CD4-positive, alpha-beta T cell treated with Interleukin-6 at 100 ng/mL for 8 hours (primary cell): ENCODE measurements at places on chromosomes 7 and 10.

DNA sequence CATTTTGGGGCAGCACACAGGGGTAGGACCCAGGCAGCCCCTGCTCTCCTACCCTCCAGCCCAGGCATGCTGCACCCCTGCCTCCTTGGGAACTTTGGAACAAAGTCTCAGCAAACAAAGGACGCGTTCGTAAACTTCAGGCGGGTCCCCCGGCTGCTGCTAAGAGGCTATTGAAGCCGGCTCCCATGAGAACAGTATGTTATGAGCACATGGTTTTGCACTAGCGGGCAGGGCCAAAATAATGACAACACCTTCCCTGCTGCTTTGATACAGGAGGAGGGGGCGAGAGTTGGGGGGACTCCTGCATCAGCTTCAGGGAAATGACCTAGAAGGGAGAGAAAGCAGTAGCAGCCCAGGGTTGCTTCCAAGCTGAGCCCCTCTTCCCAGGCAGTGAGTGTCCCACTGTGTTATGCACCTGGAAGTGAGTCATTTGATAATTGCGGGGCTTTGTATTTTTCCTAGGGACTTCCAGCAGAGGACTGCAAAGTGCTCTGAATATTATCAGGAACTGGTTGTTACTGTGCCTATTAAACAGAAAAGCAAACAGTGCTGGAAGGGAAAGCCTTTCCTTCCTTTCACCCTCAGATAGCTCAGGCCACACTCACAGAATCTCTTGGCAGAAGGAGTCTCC, 6.9 kb downstream of the ITPRIP start:
- no peak for DNase-seq

GRCh38 chr7:128031901-128032604, 816 bp upstream of the LRRC4 start:
- peak; percentile 22 for DNase-seq

DNA sequence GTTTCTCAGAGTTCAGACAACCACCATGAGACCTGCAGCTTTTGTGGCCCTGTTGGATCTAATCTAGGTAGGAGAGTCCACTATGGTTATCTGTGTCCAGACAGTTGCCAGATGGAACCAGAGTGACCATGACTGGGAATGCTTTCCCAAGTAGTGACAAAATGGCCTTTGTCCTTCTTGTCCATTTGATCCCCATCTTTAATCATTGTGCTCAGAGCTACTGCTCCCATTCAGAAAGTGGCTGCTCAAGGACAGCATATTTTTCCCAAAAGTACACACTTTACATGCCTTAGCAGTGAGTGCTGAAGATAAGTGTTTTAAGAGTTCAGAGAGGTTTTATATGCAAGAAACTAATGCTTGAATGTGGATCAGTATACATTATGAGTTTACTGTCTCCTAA, 5.4 kb upstream of the ACSM6 start:
- DNase-seq, result no peak

- DNase-seq, result no peak
These were observed 4.9 kb downstream of the ACADSB start for GRCh38 chr10:123013456-123014419.

DNA sequence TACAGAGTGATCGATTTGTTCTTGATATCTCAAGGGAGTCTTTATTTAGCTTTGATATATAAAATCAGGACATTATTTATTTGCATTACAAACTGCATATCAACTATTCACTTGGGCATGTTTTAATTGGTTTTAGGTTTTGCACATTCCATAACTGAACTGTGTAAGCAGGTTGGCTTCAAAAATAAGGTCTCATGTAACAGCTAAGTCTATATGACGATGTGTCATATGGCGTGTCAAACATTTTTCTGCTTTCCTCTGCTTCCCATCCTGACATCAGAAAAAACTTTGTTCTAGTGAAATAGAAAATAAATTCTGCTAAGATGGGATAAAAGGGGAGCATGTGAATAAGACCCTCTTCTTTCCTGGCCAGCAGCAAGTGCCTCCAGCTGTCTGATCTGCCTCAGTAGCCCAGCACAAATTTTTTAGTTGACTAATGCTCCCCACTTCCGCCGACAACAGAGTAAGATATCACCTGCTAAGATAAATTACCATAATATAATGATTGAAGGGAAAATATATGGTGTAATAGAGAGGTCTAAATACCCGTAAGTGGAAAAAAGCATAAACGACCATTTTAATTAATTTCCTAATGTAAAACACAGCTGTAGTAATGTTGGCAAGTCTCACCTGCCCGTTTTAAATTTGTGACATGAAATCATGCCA, 180.5 kb downstream of the TAX1BP1 start:
- no peak for DNase-seq

GRCh38 chr7:93053209-93053948, 64.4 kb downstream of the SAMD9 start:
- DNase-seq, result no peak

DNA sequence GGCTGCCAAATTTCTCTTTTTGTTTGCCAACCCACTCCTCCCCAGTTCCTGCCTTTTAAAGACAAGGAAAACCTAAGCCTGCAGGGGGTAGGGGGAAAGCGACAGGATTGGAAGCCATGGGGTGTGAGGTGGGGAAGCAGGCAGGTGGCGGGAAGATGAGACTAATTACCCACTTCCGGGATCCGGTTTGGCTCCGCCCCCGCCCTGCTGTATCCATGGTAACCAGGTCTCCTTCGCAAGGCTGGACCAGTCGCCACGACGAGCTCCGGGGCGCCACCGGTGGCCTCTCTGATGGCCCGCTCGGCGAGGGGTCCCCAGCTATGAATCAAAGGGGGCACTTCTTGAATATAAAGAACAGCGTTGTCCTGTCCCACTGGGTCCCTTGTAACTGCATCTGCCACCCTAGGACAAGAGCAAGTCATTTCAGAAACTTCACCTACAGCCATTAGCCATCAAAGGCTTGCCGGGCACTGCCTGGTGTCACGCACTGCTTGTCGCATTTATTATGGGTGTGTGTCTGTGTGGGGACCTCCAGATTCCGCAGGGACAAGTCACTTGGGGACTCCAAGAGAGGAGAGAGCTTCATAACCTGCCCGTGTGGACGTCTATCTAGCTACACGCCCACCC, 55.4 kb upstream of the LMTK2 start:
- peak; percentile 56 for DNase-seq

DNA sequence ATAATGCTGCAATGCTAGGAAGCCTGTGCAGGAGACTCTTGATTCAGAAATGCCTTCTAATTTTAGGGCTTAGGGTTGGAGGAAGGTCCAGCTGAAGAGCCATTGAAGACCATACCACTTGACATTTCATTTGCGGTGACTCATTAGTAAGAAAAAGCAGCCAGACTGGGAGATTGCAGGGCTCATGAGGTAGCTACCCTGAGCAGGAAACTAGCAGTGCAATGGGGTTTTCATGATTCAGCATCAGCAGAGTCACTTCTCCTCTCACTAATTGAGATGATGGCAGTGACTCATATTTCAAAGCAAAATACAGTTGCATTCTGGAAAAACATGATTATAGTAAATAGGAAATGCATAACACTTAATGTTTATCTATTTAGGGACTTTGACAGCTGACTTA, 434.1 kb downstream of the DNAJB9 start:
- DNase-seq, result no peak

DNA sequence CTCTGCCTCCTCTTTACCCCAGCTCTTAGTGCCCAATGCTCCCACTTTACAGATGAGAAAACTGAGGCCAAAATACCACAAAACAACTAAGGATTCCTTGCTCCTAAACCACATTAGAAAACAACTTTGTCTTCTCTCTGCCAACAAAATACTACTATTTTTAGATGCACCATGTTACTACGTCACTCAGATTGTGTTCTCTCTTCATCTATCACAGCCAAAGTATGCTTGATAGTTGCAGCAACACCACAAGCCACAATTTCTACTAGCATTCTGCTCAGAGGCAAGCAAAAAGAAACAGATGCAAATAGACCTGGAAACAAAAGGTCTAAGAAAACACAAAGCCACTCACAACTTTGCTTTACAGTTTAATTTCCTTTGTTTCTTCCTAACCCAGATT, 3.3 kb upstream of the PDE1C start:
- no peak for DNase-seq

- DNase-seq, result no peak
These were observed 42.6 kb downstream of the CDK6 start for GRCh38 chr7:92793656-92794205.

DNA sequence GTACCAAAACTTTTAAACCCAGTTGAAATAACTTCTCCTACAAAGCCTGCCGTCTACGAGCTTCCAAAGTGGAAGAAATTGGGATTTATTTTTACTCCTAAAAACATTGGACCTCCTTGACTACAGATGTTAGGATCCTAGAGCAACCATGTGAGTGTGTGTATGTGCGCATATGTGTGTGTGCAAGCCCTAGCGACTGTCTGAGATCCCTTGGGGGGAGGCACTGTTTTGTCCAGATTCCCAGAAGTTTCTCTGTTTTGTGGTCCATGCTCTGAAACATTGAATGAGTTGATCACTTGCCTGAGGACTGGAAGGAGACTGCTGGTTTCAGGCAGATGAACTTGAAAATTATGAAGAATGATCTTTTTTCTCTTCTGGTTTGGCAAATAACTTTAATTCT, 312.3 kb upstream of the ZNF32 start:
- DNase-seq, result no peak

DNA sequence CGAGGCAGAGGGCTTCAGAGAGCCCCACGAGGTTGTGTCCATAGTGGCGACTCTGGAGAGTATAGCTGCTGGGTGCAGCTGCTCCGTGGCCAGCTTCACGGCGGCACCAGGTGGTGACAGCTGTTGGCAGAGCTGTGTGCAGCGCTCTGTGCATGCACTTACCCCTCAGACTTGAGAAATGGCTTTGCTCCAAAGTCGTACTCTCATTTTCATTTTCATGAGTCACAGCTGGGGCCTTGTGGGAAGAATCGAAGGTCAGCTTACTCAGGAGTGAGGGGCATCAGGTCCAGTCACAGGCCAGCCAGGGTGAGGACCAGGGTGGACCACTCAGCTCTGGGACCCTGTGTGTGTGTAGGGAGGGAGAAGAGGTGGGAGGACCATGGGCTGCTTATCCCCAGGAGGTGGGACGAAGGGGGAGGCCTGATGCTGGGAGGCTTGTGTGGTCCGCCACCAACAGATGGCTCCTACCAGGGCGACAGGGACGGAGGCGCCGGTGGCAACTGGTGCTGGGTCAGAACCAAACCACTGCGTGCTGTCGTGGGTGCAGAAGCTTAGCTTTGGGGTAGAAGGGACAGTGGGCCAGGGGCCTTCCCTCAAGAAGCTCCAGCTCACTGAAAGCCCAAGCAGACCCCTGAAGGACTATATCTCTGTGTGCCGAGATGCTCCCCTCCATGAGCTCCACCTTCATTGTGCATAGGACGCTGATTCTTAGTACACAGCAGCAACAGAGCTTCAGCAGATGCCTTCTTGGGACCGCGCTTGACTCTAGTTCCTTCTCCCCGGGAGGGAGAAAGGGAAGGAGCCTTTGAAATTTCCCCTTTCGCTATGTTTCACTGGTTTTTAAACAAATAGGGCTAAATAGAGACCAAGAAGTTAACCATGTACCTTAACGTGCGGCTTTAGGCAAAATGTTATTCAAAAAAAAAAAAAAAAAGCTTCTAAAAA, 225.0 kb downstream of the CELF2 start:
- no peak for DNase-seq

- DNase-seq, result peak; percentile 35
These were observed 44.5 kb upstream of the ACBD5 start for GRCh38 chr10:27285093-27285492.

DNA sequence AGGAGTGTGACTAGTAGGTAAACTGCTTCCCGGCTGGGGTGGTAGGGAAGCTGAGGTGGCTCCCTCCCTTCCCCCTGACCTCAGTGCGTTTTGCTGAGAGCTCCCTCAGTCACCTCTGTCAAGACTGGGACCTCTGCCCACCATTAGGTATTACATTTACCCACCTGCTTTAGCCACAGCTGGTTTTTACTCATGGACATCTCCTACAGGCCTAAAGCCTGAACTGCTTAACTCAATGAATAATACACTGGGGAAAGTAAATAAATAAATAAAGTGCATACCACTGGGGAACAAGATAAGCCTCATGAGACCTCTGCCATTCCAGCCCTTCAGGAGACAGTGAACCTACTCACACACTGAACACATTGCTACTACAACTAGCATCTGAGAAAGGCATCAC, 38.9 kb upstream of the CDK13 start:
- no peak for DNase-seq

GRCh38 chr7:71682181-71682580, 550.2 kb downstream of the GALNT17 start:
- DNase-seq, result no peak

DNA sequence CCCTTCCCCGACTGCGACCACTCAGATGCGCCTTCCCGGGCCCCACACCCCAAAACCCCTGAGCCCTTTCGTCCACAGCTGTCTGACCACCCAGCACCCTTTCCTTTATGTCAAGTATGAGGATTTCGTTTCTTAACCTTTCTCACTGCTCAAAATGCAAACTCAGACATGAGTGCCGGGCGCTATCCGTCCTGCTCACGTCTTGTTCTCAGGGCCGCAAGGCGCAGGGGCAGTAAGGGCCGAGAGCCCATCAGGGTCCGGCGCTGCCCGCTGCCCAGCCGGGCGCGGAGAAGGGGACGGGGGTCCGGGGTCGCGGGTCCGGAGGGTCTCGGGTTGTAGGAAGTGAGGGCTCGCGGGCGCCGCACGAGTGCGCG, 670 bp upstream of the RBM33 start:
- no peak for DNase-seq

DNA sequence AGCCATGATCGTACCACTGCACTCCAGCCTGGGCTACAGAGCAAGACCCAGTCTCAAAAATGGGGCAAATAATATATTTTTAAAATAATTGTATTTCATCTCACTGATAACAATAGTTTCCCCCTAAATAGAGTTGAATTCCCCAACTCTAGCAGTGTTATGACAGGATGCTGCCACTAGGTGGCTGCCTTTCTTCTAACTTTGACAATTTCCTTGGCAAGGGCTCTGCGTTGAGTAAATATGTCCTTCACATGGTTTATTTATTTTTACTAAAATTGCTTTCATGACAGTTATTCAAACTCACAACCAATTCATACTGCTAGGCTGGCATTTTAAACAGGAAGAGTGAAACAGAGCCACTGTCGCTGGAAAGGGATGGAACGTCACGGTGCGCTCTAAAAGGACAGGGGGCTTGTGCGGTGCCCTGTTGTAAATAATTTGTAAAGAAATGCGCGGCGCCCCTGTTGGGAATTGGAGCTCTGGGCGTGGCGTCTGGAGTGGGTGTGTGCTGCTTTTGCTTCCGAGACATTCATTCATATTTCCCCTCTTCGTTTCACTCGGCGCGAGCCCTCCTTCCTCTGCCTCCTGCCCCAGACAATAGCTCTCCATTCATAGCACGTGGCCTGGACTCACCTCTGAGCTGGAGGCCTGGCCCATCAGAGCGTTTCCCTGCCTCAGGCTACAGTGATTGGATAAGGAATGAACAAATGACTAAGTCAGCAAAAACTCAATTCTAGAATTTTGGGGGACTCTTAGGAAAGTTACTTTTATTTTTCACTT, 20.5 kb upstream of the PITRM1 start:
- DNase-seq, result peak; percentile 48

DNA sequence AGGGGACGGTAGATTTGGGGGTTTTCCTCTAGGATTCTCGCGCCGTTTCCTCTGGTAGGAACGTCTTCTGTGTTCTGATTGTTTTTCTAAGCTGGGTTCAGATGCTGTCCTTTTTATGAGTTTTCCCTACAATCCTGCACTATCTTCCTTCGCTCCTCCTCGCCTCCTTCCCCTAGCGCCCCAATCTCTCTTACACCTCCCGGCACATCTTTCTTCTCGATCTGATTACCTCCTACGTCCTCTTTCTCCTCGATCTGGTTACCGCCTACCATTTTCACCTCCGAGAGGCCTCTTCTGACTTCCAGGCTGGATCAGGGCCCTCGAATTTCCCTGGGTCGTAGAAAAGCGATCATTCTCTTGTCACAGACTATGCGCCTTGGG, 413 bp downstream of the BUD31 start:
- no peak for DNase-seq

GRCh38 chr10:19592276-19592675, 224.0 kb upstream of the PLXDC2 start:
- DNase-seq, result no peak
